Caco-2 (cell line): ENCODE measurements at places on chromosomes 5 and 9. TPM values are rescaled to one million over a fixed set of nuclear protein-coding genes. Genes with fewer than 3 reads are reported as not detected.

SLC6A3 gene
- not detected in 2 replicates for total RNA-seq

FAM221B gene
- total RNA-seq: not detected in 2 replicates

NEURL1B gene
- 6.0 and 7.6 TPM in 2 replicates for total RNA-seq

DNA sequence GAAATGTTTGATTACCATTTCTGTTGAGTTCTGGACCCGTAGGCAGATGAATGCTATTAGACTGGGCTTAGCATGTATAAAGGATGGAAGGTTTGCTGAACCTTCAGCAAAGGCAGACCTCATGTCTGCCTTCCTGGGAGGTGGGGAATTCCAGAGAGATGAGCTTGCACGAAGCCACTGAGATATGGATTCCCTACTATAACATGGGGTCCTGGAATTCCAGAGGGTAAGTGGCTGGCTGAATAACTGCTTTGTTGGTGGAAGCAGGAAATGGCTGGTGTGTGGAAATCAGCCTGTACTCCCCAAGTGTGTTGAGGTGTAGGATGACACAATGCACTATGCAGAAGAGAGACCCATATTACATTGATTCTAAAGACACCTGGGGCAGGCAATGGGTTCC lies 526.4 kb downstream of the CTNND2 start:
- no peaks in the 10 kb centered on the region for H3K36me3 ChIP-seq
- no peak for DNase-seq
- H3K27me3 ChIP-seq: no peaks in the 10 kb centered on the region
- peaks cover 15% of the 10 kb centered on the region; the same call in 1 of the 2 replicates for H3K4me1 ChIP-seq
- H3K27ac ChIP-seq: peak overlapping the region; percentile 32
- no peak overlapping the region for H3K4me3 ChIP-seq

GRCh38 chr5:121088341-121088740 lies 624.2 kb downstream of the PRR16 start:
- H3K4me1 ChIP-seq: no peaks in the 10 kb centered on the region
- no peak overlapping the region for H3K27ac ChIP-seq

DNA sequence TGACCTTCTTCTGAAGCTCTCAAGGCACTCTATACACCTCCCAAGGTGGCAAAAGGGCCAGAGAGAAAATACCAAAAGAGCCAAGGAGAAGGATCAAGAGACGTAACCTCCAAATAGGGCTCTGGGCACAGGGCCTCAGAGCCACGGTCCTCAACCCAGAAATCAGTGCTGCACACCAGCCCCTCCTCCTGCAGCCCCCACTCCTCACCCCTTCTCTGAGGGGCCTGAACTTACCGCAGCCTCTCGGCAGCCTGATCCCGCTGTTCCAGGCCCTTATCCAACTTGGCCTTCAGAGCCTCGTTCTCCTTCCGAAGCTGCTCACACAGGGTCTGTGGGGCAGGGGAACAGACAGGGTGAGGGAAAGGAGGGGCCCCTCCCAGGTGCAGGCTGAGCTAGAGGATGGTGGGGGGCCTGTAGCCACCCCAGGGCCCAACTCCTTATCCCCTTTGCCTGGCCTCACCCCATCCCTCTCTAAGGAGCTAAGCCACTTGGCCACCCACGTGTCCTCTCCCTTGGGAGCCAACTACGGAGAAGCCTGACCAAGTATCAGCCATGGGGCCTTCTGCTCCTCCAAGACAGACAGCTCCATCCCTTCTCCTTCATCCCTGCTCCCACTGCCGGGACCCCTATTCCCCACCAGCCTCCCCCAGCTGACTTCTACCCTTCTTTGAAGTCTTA lies 28.8 kb downstream of the TNIP1 start:
- H3K4me1 ChIP-seq: peaks cover 6% of the 10 kb centered on the region; the same call in 1 of the 2 replicates
- no peaks in the 10 kb centered on the region for H3K27me3 ChIP-seq
- H3K36me3 ChIP-seq: peaks cover 10% of the 10 kb centered on the region
- no peak overlapping the region for H3K4me3 ChIP-seq
- no peak for DNase-seq
